ENCODE measurements at places on chromosomes 12 and 14.

DNA sequence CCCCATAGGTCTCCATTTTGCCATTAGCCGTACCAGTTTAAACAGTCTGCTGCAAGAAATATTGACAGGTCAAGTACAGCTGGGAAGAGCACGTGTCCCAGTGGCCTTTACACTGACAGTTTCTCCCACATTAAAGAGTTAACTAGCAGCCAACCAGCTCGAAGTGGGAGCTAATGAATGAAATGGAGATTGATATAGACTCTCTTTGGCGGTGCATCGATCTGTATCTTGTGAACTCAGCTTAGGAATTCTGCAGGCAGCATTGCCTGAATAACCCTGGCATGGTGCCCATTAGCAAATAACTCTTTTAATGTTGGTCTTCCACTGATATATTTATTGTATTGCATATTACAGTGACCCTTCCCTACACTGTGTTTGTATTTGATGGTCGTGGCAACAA lies 319.4 kb downstream of the EGLN3 start:
- no peak for DNase-seq

GRCh38 chr14:60356906-60357550 lies 108.0 kb downstream of the PPM1A start:
- DNase-seq, result no peak

GRCh38 chr12:65496617-65497016 lies 218.1 kb downstream of the MSRB3 start:
- no peak for DNase-seq

DNA sequence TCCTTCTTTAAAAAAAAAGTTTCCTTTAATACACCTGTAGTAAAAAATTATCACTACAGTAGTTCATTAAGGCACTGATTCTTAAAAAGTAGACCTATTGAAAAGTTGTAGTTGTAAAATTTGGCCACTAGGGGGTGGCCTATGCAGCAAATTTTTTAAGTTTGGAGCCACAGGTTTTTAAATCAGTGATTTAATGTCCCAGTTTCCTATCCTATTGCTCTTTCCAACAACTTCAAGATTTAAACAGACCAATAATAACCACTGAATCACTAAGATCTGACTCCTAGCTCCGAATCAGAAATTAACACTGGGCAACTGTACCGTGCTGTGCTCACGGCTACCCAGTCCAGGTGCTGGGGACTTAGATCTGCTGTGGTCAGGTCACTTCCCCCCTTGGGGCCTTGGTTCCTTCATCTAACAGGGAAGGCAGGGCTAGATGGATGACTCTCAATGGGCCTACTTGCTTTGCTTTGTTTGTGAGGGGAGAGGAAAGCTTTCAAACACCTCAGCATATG lies 279.3 kb downstream of the MED13L start:
- peak; percentile 55 for DNase-seq

All from naive thymus-derived CD8-positive, alpha-beta T cell (primary cell).